Upper lobe of left lung (tissue), 6 donors: ENCODE measurements at places on chromosomes 1 and 21. TPM values are rescaled to one million over a fixed set of nuclear protein-coding genes. Genes with fewer than 3 reads are reported as not detected.

Gene DCDC2B
- total RNA-seq = 11.4 TPM

Gene NCAM2
- total RNA-seq = 8.6 TPM

Gene FCAMR
- total RNA-seq = not detected

Gene F13B
- total RNA-seq = not detected

Gene S100A12
- total RNA-seq = 5.2 TPM

Gene OPN3
- total RNA-seq = 28.3 TPM

Gene CYP4Z1
- total RNA-seq = 2.1 TPM

Gene AADACL4
- not detected for total RNA-seq

Gene INKA2
- 7.5 TPM for total RNA-seq

Gene SPRR2E
- not detected for total RNA-seq

Gene RCAN1
- 25.8 TPM for total RNA-seq

Gene TMEM201
- 12.0 TPM for total RNA-seq

Gene C1orf53
- total RNA-seq = 7.3 TPM

Gene BCAS2
- 28.9 TPM for total RNA-seq

Gene VAV3
- total RNA-seq = 13.0 TPM

Gene TNFRSF14
- 92.0 TPM for total RNA-seq

Gene MR1
- total RNA-seq = 54.0 TPM

Gene TCHH
- total RNA-seq = 0.20 TPM

DNA sequence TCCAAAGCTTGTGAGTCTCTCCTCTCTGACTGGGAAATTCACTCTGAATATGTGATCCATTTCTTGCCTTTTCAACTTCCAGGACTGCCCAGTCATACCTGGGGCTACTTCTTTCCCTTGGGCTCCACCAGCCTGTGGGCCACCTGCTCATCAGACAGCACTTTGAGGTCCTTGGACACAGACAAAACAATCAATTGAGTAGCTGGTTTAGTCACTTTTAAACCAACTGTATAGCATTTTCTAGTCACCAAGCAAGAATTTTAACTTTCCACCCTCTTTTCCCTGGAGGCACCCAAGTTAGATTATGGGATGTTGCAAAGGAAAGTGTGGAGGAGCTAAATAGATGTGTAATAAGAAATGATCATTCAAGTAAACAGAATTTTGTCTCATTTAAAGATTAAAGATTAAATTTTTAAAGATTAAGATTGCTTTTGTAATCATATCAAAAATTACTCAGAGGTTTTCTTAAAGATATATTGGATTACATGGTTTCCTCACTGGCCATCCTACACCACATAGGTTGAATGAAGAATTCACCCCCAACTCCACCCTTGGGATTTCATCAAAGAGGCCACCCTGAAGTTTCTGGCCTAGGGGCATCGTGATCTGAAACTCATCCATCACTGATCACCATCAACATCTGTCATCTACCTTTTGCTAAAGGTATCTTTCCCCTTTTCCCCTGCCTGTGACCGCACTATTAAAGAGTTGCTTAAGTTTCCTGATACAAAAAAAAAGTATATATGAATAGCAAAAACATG is 219.2 kb upstream of the NR5A2 start:
- DNase-seq = no peak

- DNase-seq = no peak
Measured at GRCh38 chr1:106957795-106958194, 98.7 kb upstream of the PRMT6 start.

- no peak for DNase-seq
Measured at GRCh38 chr1:30685796-30686165, 37.6 kb downstream of the MATN1 start.

- no peak for DNase-seq
Measured at GRCh38 chr1:22282364-22282995, 139.6 kb upstream of the WNT4 start.

DNA sequence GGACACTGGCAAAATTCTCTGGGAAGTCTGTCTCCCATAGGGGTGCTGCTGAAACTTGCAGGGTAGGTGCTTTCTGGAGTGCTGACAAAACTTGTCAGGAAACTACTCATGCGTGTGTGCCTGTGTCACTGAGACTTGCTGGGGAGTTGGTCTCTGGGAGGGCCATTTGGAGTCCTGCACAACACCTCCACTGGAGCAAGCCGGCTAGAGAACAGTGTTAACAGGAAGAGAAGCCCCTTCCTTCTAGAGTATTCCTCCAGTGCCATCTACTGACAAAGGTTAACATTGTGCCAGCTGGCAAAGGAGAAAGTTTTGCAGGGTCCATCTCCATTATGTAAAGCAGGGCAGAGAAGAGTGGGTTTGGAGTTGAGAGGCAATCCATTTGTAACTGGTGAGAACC is 30.0 kb downstream of the ZMYM4 start:
- peak; percentile 34 for DNase-seq

DNA sequence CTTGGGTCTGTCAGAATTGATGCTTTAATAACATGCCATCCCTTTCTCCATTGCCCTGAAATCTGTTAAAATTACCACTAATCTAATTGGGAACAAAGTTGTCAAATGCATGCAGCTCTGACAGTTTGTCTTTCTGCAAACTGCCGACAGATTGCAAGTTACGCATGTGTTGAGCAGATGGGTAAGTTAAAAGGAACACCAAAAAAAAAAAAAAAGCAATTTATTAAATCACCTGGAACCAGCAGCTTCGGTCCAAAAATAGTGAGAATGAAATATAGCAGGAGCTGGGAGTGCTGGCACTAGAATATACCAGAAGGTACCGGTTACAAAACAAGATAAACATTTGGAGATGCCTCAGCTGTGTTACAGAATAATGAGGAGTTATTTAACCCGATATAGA is 149.6 kb upstream of the C1orf87 start:
- DNase-seq = no peak

DNA sequence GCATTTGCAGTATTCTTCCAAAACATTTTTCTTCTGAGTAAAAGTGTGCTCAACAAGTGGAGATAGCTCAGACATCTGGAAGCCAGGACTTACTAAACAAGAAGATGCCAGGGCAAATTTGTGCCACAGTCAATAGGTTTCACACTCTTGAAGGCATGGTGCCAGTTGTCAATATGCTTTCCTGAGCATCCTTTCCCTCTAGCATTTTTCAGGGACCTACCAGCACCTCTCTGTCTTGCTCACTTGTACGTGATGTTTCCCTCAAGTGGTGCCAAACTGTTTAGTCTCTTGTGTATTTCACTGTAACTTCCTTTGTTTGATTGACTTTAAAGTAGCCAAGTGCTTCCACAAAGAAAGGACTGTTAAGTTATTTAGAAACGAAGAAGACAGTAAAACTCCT is 194.0 kb upstream of the SGIP1 start:
- DNase-seq = no peak

DNA sequence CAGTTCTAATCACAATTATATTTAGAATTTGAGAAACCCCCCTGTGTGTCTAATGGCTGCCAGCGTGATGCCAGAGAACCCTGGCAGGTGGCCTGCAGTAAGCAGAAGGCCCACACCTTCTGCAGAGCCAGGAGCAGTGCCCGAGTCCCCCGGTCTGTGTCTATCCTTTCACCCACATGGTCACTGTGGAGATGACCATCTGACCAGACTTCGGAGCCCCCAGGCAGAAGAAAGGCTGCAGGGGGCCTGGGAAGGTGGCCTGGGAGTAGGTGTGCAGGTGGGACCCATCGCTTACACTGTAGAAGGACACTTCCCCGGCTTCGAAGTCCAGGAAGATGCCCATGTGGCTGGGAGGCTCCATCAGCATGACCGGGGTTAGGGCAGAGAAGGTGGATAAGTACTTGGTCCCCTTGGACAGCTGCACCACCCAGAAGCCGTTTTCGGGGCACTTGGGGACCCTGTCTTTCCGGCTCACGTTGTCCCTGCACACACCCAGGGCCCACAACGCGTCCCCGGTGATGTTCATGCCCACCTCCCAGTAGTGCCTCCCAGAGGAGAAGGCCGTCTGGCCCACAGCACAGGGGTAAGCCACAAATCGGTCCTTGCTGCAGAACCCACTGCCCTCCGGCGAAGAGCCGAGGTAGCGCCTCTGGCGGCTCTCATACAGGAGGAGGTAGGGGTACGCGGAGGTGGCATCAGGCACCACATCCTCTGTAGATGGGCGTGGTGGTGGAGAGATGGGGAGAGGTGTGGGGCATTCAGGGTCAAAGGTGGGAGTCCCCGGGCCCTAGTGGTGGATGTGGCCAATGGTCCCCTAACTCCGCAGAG is 1.6 kb upstream of the TRIM11 start:
- peak; percentile 18 for DNase-seq

DNA sequence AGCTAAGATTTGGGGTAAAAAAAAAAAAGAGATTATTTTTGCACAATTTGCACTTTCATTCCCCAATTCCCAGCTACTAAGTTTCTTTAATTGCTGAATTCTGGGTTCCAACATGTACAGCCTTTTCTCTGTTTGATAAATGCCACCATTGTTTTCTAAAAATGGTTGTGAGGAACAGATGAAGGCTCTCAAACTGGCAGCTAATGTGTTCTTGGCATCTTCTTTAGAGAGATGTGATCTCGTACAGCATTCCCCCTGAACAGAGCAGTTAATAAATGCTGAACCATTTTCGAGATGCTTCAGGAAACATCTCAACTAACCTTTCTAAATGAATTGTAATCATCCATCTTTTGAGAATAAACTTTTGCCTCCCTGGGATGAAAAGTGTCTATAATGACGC is 107.9 kb upstream of the DYNLT5 start:
- no peak for DNase-seq

- no peak for DNase-seq
Measured at GRCh38 chr1:217969428-217969827, 315.7 kb upstream of the RRP15 start.

DNA sequence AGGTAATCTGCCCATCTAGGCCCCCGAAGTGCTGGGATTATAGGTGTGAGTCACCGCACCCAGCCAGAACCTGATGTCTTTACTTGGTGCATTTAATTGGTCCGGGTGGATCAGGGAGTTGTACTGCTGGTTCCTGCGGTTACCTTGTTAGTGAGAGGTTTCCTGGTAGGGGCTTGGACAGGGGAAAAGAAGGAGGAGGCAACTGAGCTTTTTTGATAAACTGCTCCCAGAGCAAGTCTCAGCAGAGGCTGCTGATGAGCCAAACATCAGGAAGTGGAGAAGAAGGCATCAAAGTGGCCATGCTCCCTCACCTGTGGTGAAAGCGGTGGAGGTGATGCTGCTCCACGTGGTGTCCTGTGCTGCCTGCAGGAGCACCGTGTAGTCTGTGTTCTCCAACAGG is 161.5 kb upstream of the KIAA0040 start:
- DNase-seq = no peak

DNA sequence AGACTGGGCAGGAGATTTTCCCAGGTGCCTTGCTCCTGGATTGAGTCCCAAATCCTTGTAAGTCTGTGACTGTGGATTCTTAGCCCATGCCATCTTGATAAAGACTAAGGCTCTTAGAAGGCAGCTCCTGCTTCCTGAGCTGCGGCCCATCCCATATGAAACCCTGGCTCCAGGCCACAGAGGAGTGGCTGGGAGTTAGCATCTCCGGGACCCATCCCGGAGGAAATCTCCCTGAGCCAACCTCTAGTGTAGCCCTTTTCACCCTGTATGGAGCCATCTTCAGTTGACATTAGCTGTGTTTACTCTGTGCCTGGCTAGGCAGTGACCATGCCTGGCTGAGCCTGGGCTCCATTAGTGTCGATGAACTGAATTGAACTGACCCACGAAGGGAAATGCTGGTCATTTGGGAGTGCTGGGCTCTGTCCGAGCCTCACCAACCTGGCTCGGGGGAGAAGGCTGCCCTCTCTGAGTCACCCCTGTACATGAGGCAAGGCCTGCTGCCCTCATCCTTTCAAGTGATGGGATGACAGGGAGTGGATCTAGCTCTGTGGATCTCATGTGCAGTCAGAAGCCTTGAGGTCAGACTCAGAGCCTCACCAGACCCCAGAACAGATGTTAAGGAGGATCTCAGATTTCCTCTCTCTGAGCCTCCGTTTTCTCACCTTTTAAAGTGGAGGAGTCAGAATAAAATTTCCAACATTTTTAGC is 37.5 kb downstream of the LGR6 start:
- DNase-seq = no peak

DNA sequence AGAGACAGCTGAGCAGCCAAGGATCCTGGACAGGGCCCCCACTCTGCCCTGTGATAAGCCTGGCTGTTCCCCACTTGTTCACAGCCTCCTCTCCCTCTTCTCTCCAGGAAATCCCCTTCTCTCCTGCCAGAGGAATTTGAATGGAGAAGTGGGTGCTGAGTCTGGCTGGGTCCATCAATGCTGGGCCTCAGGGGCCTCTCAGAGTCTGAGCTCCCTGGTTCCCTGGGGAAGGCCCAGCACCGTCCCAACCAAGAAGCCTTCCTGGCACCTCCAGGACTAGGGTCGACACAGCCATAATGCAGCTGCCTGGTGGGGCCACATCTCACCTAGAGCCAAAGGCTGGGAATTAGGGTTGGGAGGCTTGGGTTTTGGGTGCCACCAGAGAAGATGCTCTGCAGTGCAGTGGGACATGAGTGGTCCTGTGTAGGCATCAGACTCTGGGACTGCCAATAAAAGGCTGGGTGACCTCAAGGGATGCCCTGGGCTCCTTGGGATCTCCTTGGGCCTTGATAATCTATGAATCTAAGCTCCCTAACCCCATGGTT is 2.5 kb downstream of the MYBPH start:
- no peak for DNase-seq

- DNase-seq = no peak
Measured at GRCh38 chr1:86207323-86207722, 50.8 kb upstream of the COL24A1 start.

DNA sequence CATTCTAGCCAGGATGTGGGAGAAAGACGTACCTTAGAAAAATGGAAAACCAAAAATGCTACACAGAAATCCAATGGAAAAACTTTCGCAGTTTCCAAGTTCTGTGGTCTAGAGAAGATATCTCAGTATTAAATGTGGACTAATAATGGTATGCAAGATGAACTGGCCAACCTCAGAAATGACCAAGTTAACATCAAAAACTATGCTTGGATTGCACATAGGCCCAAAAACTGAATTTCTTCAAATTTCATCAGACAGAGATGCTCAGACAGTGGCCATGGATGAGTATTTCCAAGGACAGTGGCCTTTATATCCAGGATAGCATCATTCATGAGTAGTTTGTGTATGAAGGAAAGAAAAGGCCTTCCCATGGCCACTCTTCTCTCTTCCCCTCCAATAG is 132.2 kb downstream of the TIAM1 start:
- no peak for DNase-seq

DNA sequence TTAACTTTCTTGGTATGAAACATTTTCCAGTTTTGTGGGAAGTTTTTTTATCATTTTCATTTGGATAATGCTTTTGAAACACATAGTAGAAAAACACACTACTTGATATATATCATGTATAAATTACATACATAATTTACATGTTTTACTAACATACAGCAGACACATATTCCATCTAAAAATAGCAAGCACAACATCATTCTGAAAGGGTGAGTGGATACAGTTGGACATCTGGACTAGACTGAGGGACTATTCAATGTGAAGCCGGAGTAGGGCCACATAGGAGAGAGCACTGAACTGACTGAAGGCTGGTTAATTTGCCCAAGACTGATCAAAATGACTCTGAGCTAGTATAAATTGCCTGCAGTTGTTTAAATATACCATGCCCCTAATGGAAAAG is 11.7 kb downstream of the CDKN2C start:
- no peak for DNase-seq

- no peak for DNase-seq
Measured at GRCh38 chr1:234768171-234768568, 158.2 kb upstream of the IRF2BP2 start.

- no peak for DNase-seq
Measured at GRCh38 chr1:230067419-230067870, 407 bp downstream of the GALNT2 start.
